Urinary bladder (tissue), 4 donors: ENCODE measurements at places on chromosomes 6 and 20. TPM values are rescaled to one million over a fixed set of nuclear protein-coding genes. Genes with fewer than 3 reads are reported as not detected.

The TGM2 gene
- polyA plus RNA-seq: 360 TPM

The GINS1 gene
- polyA plus RNA-seq: 0.80 TPM

The CLPSL2 gene
- not detected for polyA plus RNA-seq

The PPIL6 gene
- 4.3 TPM for polyA plus RNA-seq

The CTCFL gene
- not detected for polyA plus RNA-seq

The MYH7B gene
- 0.81 TPM for polyA plus RNA-seq

DNA sequence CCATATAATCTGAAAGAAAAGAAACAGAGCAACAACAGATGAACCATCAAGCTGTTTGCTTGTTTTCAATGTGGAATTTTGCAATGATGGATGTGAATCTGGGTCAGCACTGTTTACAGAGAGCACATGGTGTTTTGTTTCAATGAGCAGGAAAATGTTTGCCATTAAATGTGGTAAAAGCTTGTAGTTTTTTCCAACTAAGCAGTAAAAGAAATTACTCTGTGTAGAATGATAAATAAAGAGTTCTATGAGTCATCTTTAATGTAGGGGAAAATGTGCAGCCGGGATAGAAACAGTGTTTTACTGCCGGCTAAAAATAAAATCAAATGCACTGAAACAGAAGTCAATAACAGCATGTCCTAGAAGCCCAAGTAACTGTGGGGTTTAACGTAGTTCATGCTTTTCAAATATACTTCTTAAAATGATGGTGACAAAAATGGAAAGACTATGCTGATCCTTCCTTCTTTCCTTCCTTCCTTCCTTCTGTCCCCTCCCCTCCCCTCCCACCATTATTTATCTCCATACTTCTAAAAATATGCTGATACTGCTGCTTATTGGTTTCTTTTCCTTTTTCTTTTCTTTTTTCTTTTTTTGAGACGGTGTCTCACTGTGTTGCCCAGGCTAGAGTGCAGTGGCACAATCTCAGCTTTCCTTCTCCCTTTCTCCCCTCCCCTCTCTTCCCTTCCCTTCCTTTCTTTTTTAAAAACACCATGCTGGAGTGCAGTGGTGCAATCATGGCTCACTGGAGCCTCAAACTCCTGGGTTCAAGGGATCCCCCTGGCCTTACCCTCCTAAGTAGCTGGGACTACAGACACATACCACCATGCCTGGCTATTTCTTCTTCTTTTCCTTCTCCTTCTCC is 6.3 kb upstream of the NAA20 start:
- DNase-seq: peak; percentile 49

- DNase-seq: no peak
These were observed 240 bp downstream of the FOXQ1 start for GRCh38 chr6:1312203-1312472.

DNA sequence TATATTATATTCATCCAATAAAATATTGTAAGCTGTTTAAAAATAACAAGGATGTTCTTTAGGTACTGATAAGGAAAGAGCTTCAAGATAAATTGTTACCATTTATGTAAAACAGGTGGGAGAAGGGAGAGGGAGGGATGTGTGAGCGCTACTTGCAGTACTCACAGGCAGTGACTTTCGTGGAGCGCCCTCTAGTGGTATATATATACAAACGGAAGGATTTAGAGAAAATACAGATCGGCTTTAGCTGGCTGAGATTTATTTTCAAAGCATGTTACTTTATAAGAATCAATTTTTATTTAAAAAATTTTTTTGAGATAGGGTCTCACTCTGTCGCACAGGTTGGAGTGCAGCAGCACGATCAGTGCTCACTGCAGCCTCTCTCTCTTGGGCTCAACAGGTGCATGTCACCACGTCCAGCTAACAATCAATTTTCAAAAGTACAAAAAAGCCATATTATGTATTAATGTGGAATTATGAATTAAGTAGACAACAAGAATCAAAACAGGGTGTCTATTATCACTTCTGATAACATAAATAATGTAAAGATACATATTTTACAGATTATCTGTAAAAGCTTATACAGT is 3.3 kb upstream of the MOG start:
- DNase-seq: no peak

DNA sequence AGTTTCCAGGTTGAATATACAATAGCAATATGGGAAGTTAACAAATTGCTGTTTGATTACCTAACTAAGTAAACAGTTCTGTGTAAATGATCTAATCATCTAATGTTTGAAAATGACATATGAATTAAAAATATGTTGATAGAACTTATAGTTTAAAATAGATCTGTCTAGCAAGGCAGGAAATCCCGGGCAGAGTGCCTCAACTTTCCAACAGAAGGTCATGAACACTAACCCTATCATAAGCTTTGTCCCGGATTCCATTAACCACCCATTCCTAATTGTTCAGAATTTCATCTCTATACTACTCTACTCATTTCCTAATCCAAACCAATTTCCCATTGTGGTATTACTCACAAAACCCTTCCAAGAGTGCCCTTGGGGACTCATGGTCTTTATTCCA is 10.2 kb downstream of the TAAR1 start:
- no peak for DNase-seq
